ENCODE measurements at places on chromosomes 6 and 20.
A peak's percentile ranks its signal among the peaks of the same experiment; 100 is the strongest.

GRCh38 chr6:137313928-137314855, 95.0 kb upstream of the IFNGR1 start:
- DNase-seq = peak; percentile 60

GRCh38 chr6:148407372-148407771, 64.7 kb downstream of the SASH1 start:
- no peak for DNase-seq

DNA sequence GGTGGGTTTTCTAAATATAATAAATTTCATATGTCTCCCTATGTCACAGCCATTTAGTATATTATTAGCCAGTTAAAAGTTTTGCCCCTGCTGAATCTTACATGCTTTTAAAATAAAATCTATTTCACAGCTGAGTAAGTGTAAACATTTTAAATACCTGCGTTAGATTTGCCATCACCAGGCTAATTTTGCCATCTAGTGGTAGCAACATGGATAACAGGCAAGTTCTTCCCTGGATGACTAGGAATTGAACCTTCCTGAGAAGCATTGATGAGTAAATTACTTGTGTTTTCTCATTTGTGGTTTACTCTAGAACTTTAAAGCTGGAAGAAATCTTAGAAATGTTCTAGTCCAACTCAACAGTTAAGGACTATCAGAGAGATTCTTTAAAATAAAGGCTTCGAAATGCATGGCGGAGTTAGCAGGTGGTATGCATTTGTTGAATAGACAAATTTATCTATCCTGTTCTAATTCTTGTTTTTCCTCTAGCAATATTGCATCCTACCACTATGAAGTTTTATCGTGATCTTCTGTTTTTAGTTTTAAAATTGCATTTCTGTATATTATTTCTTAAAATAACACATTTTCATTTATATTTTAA, 2.6 kb downstream of the PRSS35 start:
- DNase-seq = peak; percentile 14

- DNase-seq = no peak
These were observed 12.3 kb downstream of the PKIB start for GRCh38 chr6:122622479-122622878.

DNA sequence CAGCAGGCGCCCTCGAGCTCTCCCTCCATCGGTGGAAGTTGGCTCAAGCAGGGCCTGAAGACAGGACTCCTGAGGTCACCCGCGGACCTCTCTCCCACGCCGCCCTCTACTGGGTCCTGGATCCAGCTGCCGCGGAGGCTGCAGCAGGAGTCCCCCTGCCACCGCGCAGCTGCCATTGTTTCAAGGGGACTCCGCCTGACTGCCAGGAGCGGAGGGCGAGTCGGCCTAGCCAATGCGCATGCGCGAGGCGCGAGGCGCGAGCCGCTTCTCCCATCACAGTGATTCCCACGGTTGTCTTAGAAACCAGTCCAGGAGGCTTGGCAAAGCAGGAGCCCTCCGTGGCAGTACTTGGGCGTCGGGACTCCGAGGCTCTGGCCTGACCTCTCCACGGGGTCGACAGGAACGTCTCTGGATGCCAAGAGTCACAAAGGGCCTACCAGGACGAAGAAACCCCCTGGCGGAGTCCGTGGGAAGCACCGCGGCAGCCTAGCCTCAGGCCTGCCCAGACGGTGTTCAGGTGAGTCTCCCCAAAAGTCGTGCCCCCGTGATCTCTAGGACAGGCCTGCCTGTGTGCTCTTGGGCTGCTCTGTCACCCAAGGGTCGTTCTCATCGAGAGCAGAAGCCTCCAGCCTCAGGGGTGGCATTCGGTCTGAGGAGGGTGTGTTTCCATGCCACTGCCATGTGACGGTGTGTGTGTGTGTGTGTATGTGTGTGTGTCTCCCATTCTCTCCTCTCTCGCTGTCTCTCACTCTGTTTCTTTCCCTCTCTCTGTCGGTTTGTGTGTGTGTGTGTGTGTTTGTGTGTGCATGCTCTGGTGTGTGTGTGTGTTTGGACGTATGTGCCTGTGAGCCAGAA, 290.6 kb upstream of the ZNF337 start:
- DNase-seq = peak; percentile 22

DNA sequence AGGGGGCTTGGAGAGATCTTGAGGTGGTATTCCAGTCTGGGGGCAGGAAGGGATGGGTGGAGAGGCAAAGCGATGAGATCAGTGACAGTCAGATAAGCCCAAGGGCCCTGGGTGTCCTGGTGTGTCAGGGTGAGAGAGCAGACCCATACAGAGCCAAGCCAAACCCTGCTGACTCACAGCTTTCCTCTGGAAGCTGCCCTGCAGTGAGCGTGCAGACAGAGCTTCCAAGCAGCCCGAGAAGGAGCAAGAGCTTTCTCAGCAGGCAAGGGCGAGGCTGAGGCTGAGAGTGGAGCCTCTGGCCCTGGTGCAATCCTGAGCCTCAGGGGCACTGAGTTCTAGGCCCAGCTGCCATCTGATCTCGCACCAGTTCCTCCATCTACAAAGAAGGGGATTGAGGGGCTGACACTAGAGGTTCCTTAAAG, 91.1 kb upstream of the HIVEP1 start:
- no peak for DNase-seq

GRCh38 chr20:49890471-49891361, 24.6 kb downstream of the SPATA2 start:
- no peak for DNase-seq

DNA sequence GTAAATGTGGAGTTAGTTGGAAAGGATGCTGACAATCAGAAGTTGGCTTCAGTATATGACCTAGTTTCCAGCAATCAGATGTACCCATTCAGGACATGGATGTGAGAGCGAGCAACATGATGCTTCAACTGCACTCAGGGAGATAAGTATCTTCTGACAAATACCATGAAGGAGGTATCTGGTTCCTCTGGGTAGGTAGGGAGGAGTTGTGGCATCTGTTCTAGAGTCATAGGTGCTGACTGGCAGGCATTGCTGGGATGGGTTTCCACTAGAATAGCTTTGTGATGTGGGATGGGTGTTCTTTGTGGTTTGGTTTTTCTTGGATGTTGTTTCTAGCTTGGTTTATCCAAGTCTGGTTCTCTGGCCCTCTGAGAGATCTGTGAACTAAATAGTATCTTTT, 3.9 kb upstream of the REV3L start:
- DNase-seq = no peak

GRCh38 chr20:58542411-58543095, 27.4 kb upstream of the APCDD1L start:
- DNase-seq = no peak

DNA sequence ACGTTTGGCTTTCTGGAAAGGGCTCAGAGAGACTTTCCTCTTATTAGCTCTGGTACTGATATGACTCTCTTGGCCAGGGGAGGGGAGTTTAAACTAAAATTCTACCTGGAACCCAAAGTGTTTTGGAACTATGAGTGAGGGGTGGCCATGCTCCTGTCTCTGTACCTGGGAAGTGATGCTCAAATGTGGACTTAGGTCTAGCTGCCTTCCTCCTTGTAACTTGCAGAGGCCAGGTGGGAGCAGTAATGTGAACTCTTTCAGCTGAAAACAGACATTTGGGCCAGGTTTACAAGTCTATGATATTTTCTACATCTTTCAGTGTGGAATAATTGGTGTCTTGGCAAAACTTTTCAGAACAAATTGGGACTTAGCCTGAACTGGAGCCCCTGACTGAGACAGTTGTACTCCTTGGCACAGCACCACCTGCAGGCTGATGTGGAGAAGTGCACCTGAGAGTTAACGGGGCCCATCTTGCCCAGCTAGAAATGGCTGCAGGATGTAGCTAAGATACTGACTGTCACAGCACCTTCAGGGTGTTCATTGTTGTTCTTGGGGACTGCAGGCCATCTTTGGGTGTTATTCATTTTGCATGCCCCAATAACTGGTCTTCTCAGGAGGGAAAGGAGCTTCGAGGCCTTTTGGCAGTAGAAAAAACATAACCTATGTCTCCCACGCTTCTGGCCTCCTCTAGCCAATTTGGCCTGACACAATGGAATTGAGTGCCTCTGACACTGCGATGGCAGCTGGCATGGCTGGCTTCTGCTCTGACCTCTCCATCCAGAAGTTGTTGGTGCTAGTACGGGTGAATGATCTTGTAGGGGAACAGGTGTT, 37.1 kb downstream of the CD109 start:
- DNase-seq = peak; percentile 25

DNA sequence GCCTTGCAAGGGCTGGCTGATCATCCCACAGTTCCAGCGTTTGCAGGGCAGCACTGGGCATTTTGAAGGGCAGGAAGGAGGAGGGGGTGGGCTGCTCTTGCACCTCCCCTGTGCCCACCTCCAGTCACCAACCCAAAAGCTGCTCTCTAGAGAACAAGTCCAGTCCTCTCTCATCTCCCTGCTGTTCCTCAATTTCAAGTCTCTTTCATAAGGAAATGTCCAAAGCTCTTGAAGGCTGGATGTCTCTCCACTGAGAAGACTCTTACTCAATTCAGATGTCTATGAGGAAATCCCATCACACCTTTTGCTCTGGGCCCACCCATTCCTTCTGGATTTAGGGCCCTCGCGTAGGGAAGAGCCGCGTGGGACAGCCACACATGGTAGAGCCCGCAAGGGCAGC, 31.7 kb downstream of the WRNIP1 start:
- no peak for DNase-seq

DNA sequence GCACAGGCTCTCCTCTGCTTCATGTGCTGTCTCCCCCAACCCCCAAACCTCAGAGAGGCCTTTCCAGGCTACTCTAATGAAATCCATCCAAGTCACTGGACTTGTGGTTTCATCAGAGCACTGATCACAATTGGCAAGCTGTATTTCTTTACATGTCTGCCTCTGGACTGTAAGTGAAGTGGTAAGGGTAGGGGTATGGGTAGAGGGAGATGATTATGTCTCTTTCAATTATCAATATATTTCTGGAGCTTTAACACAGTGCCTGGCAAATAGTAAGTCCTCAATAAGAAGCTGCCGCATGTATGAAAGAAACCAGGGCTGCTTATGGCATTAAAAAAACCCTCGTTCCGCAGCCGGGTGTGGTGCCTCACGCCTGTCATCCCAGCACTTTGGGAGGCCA, 5.4 kb downstream of the TRERF1 start:
- no peak for DNase-seq

GRCh38 chr6:84517741-84518530, 246.5 kb downstream of the TBX18 start:
- no peak for DNase-seq

DNA sequence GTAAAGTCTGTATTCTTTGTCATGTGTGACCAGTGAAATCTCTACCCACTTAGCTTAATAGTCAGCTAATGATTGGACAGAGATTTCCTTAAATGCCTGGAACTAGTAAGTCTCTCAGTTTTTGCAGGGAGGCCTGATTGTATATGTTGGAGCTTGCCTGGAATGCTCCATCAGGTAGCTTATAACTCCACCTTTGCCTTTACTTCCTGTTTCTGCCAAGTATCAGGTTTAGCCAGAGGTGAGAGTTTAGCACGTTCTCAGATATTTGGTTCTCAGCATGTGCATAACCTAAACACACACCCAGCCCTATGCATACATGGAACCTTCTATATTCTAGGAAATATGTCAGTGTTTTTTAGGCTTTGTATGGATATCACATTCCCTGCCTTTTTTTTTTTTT, 435.3 kb downstream of the CDKAL1 start:
- no peak for DNase-seq

- DNase-seq = peak; percentile 73
These were observed 1.4 kb upstream of the HIVEP1 start for GRCh38 chr6:12010635-12011275.

DNA sequence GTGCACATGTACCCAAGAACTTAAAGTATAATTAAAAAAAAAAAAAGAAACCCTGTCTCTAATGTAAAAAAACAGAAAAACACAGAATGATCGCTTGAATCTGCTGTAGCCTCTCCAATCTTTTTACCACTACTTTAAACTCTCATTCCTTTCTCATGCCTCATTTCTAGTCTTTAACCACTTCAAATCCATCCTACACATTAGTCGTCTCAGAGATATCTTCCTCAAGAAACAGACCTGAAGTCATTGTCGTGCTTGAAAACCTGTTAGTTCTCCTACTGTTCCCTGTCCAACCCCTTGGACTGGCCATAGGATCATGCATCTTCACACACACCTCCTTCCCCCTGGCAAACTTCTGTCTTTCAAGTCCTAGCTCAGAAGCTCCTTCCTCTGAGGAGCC, 112.1 kb upstream of the BCLAF1 start:
- DNase-seq = no peak

- DNase-seq = no peak
These were observed 405.9 kb upstream of the BTBD3 start for GRCh38 chr20:11511821-11512220.

DNA sequence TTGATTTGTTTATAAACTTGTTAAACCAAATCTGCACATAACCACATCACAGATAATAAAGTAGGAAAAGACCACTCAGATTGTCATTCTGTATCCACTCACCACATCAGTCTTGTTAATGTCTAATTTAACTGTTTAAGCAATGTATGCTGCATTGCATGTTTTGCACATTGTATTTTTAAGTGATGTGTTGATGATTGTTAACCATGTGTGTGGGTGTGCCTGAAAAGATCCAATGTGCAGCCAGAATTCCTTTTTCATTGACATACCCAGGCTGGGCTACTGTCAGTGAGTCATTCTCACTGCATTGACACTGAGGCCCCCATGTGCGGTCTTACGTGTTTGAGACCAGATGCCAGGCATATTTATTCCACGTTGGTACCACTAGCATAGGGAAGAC, 167.3 kb downstream of the TRMT11 start:
- no peak for DNase-seq

- DNase-seq = no peak
These were observed 282.8 kb downstream of the TFAP2C start for GRCh38 chr20:56911946-56912345.

DNA sequence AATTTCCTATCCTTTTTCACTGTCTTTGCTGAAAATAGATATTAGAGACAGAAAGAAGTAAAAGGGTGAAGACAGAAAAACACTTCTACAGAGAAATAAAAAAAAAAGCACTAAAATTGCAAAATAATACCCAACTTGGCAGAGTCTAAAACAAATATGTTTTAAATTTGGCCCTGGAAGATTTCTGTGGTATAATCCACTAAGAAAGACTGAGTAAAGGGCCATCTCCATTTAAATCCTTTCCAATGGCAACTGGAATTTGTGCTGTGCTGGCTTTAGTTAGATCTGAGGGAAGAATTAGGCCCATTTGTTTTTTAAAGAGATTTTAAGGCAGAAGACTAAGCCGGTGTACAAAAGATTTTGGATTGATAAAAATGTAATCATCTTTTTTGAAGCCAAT, 321.2 kb downstream of the GJA1 start:
- DNase-seq = no peak

DNA sequence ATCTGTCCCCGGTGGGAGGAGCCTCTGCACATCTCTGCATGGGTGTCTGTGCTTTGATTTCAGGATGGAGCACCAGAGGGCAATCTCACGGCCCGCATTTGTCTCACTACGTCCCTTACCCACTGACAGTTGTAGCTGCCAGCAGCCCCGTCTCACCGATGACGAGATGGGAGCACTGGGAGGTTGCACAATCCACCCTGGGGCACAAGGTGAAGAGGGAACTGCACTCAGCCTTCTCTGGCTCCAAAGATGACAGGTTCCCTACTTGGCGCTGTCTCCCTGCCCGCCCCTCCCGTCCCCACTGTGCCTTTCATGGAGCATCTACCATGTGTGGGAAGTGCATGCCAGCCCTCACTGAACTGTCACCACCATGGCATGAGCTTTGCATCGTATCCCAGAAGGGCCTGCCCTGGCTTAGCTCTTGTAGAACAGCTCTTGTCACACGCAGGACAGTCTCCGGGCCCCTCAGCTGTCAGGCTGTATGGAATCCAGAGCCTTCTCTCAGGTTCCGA, 99.9 kb upstream of the PMEPA1 start:
- no peak for DNase-seq

Measured in DMS 273 treated with DMSO at 0.1 percent for 48 hours (cell line).